ENCODE measurements at places on chromosomes 11 and 22.

DNA sequence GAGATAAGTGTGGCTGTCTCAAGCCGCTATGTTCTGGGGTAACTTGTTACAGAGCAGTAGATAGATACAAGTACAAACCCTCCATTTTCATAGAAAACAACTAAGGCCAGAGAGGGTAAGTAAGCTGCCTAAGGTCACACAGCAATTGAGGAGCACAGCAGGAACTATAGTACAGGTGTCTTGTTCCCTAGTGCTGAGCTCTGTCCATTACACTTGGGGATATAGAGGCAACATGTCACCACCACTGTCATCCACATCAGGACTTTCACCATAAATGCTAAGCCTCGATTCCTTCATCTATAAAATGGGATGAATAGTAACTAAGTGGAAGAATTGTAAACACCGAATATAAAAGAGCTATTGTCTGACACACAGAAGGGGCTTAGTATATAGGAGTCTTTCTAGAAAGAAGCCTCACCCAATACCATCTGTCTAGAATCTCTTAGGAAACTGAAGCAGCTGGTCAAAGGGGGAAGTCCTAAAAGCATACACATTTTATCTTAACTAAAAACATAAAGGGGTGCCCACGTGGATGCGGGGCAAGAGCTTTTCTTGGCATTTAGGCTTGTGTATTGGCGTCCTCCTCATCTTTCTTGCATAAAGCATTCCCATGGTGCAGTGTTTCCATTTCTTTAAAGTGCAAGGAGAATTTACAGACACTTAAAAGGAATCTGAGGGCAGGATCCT, 93.8 kb upstream of the ALX4 start:
- DNase-seq = no peak

DNA sequence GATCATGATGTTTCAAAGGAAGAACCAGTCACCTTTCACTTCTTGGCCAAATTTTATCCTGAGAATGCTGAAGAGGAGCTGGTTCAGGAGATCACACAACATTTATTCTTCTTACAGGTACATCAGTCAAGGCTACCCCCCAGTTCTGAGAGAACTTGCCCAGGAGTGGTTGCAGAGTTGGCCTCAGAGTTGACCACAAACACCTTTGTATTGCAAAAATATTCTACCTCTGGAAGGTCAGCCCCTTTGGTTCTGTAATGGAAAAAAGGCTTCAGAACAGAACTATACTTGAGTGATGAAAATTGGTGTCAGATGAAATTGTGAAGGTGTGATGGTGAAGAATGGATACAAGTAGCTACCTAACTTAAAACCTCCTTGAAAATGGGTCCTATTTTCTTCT, 35.7 kb downstream of the NF2 start:
- no peak for DNase-seq

DNA sequence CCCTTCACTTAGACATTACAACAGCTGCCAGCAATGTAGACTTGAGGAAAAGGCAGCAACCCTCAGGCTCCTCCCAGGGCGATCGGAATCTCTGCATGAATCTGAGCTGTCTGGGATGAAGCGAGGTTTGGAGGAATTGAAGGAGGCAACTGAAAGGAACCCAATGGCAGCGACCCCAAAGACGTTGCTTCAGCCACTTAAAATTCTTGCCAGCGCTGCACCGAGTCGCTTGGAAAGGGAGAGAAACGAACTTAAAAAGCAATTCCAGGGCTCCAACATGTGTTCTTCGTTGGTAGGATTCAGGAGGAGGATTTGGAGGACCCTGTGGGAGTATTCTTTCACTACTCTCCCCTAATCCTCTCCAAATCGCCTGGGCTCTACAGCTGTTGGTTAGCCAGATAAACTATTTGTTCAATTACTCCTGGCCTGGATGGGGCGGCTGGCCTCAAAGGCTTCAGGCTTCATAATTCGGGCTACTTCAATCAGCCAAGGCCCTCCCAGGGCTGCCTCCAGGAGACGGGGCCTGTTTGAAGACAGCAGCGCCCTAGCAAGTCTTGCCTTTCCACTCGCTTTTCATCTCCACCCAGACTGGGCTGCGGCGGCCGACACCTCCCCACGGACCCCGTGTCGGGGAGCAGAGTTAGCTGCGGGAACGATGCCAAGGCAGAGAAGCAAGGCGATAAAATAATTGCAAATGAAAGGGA, 72.4 kb upstream of the TMEM45B start:
- no peak for DNase-seq

DNA sequence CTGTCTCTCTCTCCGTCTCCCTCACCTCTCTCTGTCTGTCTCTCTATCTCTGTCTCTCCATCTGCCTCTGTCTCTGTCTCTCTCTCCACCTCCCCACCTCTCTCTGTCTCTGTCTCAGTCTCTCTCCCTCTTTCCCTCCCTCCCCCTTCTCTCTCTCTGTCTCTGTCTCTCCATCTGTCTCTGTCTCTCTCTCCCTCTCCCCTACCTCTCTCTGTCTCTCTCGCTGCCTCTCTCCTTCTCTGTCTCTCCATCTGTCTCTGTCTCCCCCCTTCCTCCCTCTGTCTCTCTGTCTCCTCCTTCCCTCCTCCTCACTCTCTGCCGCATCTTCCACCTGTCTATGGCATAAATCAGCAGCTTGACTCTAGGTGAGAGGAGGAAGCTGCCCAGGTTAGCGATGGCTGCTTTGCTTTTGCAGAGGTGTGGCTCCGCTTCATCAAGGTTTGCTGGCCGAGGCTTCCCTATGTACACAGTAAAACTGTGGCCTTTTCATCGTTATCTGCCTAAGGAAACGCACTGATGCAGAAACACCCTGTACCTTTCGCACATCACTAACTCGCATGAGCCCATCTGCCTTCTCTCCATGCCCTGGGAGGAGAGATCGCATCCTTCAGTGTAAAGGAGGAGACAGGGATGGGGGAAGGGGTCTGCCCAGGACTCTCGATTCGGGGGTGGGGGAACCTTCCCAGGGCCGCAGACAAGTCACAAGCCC, 44.5 kb downstream of the ANO1 start:
- DNase-seq = no peak

DNA sequence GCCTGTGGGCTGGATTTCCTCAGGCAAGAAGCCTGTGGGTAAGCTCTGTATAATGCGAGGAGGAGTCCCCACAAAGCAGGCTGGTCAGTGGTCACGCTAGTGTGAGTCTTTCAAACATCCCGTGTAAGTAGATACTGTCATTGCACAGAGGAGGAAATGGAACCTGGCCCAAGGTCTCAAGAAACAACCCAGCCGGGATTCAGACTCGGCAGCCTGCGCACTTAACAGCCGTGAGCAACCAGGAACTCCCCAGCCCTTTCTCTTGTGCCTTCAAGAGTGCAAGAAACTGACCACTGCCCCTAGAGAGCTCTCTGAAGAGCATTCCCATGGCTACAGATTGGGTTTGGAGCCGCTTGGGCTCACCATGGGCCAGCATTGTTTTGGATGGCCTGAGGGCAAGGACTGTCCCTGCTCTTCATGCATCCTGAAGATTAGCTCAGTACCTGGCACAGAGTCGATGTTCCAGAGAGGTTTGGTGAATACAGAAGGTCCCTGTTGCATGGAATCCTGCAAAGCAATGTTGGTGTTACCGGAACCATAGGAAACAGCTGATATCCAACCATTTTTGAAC, 6.0 kb downstream of the MPST start:
- no peak for DNase-seq
